M059J (cell line): ENCODE measurements at places on chromosomes 4 and X. TPM values are rescaled to one million over a fixed set of nuclear protein-coding genes. Genes with fewer than 3 reads are reported as not detected.
A peak's percentile ranks its signal among the peaks of the same experiment; 100 is the strongest.

- DNase-seq, result no peak
Measured at GRCh38 chrX:7073336-7073735, 74.2 kb upstream of the STS start.

DNA sequence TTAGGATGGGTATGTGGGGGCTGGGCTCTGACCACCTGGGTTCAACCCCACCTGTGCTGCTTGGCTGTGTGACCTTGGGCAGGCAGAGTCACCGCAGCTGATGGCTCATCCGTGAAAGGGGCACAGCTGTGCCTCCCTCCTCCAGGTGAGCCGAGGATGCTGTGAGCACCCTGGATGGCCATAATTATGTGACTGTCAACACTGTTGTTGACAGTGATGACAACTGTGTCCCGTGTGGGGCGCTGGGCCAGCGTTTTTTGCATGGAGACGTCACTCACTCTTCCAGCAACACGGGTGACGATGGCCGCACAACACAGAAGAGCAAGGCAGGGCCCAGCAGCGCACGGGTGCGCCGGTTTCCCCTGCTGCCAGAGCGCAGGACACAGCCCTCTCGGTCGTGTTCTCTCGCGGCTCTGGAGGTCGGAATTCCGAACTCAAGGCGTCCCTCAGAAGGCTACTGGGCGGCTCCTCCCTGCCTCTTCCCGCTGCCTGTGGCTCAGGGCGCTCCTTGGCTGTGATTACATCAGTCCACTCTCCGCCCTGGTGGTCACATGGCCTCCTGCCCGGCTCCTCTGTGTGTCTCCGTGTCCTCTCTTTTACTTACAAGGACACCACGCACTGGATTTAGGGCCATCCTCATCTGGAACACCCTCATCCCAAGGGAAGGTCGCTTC is 1.3 kb downstream of the SH3TC1 start:
- DNase-seq, result no peak

GRCh38 chrX:68721546-68721945 is 74.1 kb downstream of the STARD8 start:
- DNase-seq, result no peak

GRCh38 chr4:37517326-37517725 is 168.8 kb downstream of the RELL1 start:
- DNase-seq, result peak; percentile 24

DNA sequence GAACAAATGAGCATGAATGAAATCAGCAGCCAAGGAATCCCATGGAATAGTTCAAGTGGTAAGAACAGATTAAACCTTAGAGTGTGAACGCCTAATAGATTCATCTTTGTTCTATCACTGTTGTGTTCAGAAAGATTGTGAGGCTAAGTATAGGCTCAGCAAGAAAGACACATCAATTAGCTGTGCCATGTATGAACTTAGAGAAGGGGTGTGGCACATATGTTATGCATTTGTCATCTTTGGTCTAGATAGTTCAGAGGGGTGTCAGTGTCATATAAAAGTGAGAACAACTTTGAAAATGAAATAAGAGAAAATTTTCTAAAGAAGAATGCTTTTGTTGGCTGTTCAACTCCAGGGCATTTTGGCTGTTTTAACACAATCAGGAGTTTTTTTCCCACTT is 9.4 kb downstream of the DAPP1 start:
- DNase-seq, result no peak

DNA sequence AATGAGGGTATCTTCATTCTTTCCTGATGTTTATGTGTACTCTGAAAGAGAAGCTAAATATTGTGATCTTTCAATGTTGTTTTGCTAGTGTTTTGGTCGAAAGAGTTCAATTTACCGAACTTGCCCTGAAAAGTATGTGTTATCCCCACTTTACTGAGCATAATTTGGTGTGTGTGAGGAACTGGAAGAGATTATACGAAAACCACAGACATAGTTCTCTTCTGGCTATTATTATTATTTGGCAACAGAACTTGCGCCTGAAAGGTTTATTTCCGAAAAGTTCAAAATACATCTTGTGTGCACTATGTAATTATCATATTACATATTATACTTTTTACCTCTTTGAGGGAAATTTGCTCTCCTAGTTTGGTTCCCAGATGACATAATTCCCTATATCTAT is 232.5 kb upstream of the INTU start:
- DNase-seq, result no peak

DNA sequence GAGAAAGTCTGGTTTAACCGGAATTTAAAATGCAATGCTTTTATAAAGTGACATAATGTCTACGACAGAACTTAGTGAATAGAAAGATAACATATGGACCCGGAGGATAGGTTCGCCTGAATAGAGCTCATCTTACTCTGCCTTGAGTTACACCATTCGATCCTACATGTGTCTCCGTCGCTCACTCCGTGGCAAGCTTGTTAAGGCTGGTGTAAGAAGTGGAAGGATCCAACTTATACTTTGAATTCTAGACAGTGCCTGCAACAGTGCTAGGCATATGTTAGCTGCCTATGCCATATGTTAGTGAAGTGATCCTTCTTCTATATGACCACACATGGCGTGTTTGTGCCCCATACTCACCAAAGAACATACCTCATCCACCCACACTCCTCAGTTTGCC is 50.9 kb downstream of the SEL1L3 start:
- DNase-seq, result no peak

DNA sequence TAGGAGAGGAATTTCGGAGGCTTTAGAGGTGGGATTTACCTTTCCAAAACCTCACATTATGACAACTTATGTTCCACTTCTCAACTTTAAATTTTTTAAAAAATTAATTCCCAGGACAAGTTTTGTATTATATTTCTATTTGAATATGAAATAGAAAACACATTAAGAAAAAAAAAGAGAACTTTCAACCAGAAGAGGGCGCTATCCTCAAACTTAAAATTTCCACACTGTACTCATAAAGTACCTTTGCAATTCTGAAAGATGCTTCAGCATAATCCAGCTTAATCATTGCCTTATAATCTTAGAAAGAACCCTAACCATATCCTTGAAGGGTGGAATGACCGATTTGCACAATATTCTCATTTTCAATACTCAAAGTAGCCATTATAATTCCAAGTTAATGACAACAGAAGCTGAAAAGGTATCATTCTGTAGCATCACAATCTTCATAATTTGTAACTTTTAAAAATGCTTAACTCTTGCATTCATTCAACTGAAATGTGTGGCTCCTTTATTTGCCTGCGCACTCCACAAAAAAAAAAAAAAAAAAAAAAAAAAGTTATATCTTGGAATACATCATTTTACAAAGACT is 158.0 kb downstream of the KCNIP4 start:
- DNase-seq, result peak; percentile 49

- peak; percentile 1 for DNase-seq
Measured at GRCh38 chrX:95427389-95427788, 1257.3 kb upstream of the DIAPH2 start.

GRCh38 chr4:47215759-47216158 is 184.4 kb downstream of the GABRB1 start:
- peak; percentile 34 for DNase-seq

DNA sequence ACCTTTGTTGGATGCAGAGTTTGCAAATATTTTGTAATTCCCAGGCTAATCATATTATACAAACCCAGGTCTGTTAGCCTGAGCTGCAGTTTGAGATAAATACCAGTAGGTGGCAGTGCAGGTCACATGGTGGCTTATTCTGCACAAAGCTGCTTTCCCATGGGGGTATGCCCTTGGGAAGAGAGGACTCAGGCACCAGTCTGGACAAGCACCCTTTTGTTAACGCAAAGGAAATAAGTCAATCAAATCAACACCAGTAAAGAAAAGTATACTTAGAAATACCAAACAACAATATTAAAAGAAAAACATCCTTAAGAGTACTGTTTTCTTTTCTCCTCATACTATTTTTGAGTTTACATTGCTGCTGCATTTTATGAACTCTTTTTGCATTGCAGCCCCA is 389.0 kb upstream of the ZFP42 start:
- peak; percentile 44 for DNase-seq

- DNase-seq, result peak; percentile 97
Measured at GRCh38 chrX:46791927-46792809, 33.2 kb upstream of the SLC9A7 start.

DNA sequence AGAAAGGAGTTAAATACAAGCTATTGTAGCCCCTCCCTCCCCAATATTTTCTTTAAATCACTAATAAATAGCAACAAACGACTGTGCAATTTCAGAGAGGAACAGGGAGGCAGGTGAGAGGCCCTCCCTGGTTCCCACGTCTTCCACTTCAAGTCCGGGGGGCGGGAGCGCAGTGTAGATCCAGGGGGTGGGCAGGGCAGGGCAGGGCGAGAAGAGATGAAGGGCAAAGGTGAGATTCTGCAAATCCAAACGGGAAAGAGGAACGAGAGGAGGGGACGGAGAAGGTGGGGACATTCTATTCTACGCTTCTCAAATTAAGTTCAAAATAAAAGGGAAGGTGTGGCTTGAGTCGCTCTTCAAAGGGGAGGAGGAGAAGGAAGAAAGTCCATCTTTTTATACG is 6.8 kb downstream of the NKX6-1 start:
- DNase-seq, result no peak

DNA sequence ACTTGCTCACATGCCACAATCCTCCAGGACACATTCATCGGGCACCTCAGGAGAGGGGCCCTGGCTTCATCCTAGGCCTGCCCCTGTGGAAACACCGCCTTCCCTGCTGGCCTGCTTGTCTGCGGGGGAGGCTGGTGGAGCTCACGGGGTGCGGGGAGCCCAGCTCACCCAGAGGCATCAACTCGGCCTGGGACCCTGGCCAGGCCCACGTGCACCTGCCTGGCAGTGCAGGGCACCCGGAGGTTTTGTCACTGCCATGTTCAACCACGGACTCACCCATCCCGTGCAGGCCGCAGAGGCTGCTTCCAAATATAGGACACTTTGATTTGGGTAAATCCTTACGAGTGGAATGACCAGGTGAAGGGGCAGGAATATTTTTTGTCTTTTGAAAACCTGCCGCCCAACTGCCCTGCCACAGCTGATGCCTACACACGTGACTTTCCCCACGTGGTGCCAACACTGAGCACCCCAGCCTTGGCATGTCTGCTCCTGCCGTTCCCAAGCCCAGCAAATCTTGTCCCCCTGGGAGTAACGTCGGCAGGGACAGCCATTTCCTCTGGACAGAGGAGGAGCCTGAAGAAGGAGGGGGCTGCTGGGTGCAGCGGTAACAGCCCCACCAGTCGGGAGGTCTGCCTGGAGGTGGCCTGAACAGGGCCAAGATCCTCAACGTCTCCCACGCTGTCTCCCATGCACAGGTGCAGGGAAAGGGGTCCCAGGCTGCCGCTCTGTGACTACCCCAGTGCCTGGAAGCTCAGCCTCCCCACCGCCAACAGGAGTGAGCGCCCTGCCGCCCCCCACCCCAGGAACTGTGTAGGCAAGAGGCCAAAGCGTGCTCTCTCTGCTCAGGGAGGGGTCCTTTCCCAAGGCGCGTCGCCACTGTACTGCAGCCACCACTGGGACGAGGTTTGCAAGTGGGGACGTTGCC is 8.5 kb downstream of the MXD4 start:
- no peak for DNase-seq

- DNase-seq, result no peak
Measured at GRCh38 chr4:92455951-92456350, 152.2 kb downstream of the GRID2 start.

- DNase-seq, result no peak
Measured at GRCh38 chr4:32477518-32477917, 1757.3 kb downstream of the PCDH7 start.

DNA sequence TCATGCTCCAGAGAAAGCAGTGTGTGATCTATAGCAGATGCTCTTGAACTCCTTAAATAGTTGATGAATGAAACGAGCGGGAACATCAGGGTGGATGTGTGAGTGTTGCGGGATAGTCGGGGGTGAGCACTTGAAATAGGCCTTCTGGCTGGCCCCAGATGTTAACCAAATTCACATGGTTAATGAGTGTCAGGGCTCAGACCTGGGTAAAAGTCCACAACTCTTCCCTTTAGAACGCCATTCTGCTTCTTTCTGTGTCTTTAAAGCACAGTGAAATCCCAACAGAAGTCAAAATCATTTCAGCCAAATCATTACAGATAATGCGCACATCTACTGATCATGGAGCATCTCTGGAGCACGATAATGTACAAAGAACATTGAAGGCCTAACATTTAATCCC is 249.4 kb upstream of the BOD1L1 start:
- no peak for DNase-seq

DNA sequence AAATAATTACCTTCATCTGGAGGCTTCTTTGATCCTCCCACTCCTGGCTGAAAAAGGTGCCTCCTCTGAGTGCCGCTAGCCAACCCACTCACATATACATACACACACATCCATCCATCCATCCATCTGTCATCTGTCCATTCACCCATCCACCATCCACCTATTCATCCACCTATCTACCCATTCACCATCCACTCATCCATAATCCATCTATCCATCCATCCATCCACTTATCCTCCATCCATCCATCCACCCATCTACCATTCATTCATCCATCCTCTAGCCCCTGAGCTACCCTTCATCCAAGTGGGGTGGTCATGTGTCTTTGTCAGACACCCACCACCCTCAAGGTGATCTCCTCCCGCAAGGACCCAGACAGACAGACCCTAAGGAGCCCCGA is 181.5 kb upstream of the PSAPL1 start:
- DNase-seq, result no peak

GRCh38 chr4:69881173-69881773 is 21.3 kb upstream of the SULT1E1 start:
- DNase-seq, result peak; percentile 4

- DNase-seq, result no peak
Measured at GRCh38 chrX:68273887-68274286, 159.4 kb downstream of the OPHN1 start.

DNA sequence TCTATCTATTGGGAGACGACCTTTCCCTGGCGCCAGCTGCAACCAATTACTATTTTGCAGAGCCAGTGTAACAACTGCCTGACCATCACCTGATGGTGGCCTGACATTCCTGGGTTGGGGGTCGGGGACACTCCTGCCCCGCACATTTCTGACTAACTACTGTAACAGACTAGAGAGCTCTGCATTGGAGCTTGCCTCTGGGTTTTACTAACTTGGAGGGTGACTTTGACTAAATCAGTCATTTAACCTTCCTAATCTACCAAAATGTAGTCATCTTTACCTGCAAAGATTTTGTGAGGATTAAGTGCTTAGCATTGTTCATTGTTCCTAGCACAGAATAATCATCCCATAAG is 37.5 kb upstream of the ABCG2 start:
- no peak for DNase-seq

The NMU gene
- total RNA-seq, result 5.2 and 9.6 TPM in 2 replicates

The BCORL1 gene
- total RNA-seq, result 1.7 and 4.0 TPM in 2 replicates

The F9 gene
- not detected in 2 replicates for total RNA-seq

The SPANXD gene
- 175 and 210 TPM in 2 replicates for total RNA-seq

The RPL9 gene
- 1,320 and 3,545 TPM in 2 replicates for total RNA-seq

The HMX1 gene
- total RNA-seq, result not detected in 2 replicates

The DOCK11 gene
- total RNA-seq, result 2.3 and 3.4 TPM in 2 replicates

The XK gene
- 1.3 and 1.6 TPM in 2 replicates for total RNA-seq

The MGARP gene
- 3.9 and 4.7 TPM in 2 replicates for total RNA-seq
